Activated CD4-positive, alpha-beta T cell treated with anti-CD3 and anti-CD28 coated beads, Interleukin-2, amount 50 U/mL, for 4 hours (primary cell): ENCODE measurements at places on chromosomes 3 and 15.
A peak's percentile ranks its signal among the peaks of the same experiment; 100 is the strongest.

GRCh38 chr15:48609486-48609885, 36.0 kb downstream of the FBN1 start:
- DNase-seq = no peak

DNA sequence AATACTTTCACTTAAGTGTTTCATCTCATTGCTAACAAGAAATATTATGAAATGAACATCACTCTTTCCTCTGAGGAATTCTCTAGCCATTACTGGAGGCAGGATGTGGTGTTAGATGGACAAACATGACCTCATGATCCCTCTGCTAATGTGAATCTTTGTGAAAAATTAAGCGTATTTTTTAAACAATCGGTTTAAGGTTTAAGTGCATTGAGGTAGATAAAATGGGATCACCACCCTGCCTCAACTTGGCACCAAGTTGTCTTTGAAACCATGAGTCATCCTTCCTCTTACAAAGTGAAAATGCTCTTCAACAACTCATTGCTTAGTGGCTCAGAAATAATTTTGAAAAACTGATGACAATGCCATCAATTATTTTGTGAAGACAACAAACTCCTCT, 76.0 kb upstream of the DCBLD2 start:
- no peak for DNase-seq

GRCh38 chr3:153247331-153248330, 85.6 kb downstream of the RAP2B start:
- no peak for DNase-seq

DNA sequence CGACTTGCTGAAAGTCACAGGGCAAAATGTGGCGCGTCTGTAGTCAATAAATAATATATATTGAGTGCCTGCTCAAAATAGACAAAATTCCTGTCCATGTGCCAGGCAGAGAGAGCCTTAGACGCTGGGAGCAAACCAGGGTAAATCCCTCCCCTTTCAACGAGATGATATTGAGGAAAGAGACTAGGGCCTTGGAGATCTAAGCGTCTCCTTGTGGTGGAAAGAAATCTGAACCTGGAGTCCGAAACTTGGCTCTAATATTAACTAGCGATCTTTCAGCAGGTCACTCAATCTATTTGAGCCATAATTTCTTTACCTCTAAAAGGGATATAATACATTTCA, 348 bp upstream of the DPP8 start:
- DNase-seq = no peak

DNA sequence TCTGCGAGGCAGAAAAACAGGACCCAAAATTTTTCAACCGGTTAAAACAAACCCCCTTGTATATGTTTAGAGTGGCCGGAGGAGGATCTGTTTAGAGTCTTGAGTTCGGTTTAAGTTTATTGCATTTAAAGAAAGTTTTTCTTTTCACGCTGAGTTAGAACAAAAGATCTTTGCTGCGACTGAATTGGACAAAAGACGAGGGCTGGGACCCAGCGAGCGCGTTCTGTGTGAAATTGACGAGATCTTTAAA, 9.8 kb downstream of the NR2F2 start:
- no peak for DNase-seq

GRCh38 chr15:75202251-75203016, 752 bp downstream of the C15orf39 start:
- peak; percentile 77 for DNase-seq

DNA sequence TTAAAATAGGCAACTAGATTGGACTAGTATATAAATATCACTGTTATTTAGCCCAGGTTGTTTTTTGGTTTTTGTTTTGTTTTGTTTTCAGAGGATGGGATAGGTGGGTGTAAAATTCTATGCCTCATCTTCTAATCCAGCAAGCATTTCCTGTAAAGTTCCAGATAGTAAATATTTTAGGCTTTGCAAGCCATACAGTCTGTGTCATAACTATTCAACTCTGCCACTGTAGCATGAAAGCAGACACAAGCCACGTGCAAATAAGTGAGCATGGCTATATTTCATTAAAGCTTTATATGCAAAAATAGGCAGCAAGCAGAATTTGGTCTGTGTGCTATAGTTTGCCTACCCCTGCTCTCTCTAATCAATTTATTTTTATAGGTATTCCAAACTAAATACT, 657.3 kb upstream of the TGFBR2 start:
- no peak for DNase-seq

DNA sequence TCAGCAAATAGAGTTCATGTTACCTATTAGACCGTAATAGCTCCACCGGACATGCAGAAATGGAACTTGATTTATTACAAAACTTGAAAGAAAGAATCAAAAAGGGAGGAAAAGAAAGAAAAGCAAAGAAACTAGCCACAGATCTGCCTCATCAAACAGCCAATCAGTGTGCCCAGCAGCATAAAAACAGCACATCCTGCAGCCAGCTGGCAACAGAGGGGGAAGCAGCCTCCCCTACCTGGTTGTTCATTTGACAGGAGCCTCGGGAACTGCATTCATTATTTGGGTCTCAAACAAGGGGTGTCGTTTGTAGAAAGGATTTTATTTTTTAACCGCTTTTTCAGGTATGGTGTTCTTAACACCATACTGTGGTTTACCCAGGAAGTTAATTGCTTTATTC, 181.5 kb upstream of the TOPAZ1 start:
- no peak for DNase-seq

GRCh38 chr15:90820481-90820880, 47.9 kb upstream of the FURIN start:
- no peak for DNase-seq

DNA sequence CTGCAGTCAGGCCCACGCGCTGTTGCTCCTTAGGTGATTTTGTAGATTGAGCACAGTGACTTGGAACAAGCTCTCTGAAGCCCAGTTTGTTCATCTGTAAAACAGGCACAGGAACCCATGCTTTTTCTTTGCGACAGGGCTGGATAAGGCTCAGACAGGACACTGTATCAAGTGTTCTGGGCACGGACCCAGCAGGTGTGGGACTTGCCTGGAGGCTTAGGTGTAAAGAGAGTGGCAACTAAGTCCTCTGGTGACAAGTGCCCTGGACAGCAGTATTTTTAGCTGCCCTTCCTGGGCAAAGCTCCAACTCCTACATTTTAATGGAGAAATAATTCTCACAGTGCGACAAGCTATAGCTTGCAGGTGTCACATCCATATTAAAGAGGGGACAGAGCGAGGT, 32.2 kb downstream of the CD276 start:
- DNase-seq = no peak

GRCh38 chr3:151146731-151147091, 56.3 kb downstream of the GPR171 start:
- no peak for DNase-seq

DNA sequence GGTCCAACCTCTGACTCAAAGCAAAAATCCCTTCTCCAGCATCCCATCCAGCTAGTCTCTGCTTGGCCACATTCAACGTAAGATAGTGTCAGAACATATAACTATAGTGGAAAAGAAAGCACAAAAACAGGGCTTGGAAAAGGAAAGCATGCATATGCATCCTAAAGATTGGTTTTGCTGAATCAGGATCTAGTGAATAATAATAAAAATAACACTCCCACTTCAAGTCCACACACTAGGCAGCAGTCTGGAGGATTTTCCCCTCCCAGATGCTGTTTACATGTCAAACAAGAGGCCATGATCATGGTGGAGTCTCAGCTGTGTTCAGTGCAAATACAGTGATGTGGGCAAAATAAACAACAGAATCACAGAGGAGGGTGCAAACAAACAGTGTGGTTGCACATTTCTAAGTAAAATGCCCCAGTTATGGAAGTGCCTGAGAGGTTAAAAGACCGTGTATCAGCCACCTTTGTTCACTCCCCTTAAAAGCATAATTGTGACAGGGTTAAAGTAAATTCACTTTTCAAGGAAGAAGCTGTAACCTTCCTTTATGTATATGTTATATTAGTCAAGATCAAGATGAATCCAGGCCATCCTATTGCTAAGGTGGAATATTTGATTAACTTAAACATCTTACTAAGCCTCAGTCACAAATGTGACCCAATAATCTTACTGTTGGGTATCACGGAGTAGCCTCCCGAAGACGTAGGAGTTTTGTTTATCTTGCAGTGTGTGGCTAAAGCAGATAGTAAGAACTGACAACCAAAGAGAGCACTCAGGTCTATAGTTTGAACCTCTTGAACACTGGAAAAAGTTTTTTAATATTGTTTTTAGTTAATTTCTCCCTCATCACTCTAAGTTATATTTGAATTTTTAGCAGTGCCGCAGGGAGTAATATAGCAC, 424.5 kb downstream of the SOX2 start:
- DNase-seq = no peak

DNA sequence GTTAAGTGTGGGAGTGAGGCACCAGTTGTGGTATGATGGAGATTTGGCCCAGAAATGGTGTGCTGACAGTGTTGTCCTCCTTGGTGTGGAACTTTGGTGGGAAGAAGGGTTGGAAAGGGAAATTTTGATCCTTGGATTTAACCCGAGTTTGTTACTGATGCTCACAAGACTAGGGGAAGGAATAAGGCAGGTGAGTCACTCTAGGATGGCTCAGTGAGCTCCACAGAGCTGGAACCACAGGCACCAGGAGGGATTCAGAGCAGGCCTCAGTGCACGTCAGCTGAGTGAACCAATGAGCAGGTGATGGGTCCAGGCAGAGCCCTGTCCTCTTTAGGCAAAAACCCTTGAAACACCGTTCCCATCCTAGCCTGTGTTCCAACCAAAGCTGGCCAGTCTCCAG, 11.4 kb downstream of the CHRD start:
- no peak for DNase-seq

DNA sequence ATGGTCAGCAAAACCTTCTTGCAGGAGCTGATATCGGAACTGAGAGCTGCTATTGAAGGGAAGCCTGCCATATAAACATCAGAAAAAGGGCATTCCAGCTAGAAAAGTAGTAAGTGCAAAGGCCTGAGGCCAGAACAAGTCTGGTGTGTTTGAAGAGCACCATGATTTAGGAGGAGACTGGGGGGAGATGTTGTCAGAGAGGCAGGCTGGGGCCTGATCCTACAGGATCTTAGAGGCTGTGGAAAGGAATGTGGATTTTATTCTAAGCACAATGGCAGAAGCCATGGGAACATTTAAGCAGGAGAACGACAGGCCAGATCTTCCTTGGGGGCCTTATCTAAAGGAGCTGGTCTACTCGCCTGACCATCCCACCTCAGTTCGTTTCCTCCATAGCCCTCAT, 5.1 kb upstream of the MUC13 start:
- no peak for DNase-seq

- DNase-seq = no peak
Observed at GRCh38 chr3:13608969-13609725, 60.2 kb downstream of the FBLN2 start.

DNA sequence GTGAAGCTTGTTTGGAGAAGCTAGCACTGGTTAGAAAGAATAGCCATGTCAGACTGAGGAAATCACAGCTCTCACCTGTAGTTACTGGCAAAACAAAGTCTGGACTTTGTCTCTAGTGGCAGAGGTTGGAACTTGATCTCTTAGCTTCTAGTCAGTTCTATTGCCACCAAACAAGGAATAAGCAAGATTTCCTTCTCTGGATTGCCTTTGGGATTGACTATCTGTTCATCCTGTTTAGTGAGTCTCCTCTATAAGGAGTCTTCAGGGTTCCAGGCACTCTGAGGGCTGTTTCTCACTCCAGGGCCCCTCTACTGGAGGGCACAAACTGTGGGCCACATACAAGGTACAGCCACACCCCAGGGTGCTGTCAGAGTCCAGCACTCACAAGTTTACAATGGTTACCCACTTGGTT, 426.6 kb upstream of the THBS1 start:
- DNase-seq = no peak

DNA sequence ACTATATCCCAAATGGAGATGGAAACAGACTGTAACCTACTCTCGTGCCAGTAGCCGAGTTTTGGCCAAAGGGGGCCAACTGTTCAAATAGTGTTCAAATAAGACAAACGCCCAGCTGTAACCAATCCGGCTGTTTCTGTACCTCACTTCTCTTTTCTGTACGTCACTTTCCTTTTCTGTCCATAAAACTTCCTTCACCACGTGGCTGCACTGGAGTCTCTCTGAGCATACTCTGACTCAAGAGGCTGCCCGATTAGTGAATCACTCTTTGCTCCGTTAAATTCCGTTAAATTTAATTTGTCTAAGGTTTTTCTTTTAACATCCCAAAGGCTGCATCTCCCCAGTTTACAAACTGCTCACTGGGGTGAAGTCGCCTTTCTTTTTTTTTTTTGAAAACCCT, 219.2 kb upstream of the P2RY1 start:
- no peak for DNase-seq

DNA sequence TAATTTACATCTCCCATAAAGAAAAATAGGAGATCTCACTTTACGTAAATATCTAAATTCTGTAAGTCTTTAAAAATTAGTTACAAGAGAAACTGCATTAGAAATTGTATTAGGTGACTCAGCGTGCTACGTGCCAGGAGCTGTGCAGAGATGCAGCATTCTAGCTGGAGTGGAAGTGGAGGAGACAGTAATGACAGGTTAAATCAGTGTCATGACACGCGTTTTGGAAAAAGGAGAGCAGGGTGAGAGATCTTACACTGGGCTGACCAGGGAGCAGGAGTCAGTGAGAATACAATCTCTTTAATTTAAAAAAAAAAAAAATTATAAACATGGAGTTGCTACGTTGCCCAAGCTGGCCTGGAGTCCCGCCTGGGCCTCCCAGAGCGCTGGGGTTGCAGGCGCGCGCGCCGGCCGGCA, 635 bp downstream of the TUBGCP5 start:
- DNase-seq = no peak

DNA sequence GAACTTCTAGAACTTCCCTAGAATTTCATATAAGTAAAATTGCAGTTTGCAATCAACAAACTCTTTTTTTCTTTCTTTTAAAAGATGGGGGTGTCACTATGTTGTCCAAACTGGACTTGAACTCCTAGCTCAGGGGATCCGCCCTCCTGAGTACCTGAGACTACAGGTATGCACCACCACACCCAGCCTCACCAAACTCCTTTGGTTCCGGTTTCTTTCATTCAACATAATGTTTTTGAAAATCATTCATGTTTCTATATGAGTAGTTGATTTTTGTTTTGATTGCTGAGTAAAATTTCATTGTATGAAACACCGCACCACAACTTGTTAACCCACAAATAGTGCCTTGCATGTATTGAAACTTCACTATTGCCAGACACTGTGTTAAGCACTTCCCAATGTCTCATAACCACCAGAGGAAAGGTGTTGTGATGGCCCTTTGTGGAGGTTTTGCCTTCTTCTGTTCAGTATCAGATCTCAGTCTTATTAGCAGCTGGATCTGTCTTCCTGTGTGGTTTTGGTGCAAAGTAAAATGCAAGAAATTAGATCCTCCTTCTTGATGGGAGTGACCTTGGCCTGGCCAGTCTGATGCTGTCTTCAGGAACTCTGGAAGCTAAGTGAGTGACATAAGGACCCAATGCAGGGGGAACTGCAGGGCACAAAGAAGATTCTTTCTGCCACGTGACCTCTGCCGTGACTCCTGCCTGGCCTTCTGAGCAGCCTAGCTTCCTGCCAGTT, 78.8 kb upstream of the UBE2E1 start:
- DNase-seq = no peak

- DNase-seq = no peak
Observed at GRCh38 chr3:11901286-11901875, 54.7 kb upstream of the TAMM41 start.
